ENCODE measurements at places on chromosomes 16 and 17.

- DNase-seq = no peak
Measured at GRCh38 chr17:78425429-78425828, 47.0 kb downstream of the PGS1 start.

GRCh38 chr16:68233085-68233834 lies 2.7 kb downstream of the ESRP2 start:
- DNase-seq = no peak

- no peak for DNase-seq
Measured at GRCh38 chr17:42111871-42112551, 503 bp downstream of the DHX58 start.

- DNase-seq = no peak
Measured at GRCh38 chr17:36095992-36096391, 6.0 kb upstream of the CCL3 start.

- no peak for DNase-seq
Measured at GRCh38 chr17:60327134-60327900, 64.6 kb downstream of the USP32 start.

GRCh38 chr16:84714028-84714427 lies 14.2 kb downstream of the USP10 start:
- DNase-seq = no peak

GRCh38 chr17:39871801-39872200 lies 3.8 kb downstream of the ZPBP2 start:
- no peak for DNase-seq

DNA sequence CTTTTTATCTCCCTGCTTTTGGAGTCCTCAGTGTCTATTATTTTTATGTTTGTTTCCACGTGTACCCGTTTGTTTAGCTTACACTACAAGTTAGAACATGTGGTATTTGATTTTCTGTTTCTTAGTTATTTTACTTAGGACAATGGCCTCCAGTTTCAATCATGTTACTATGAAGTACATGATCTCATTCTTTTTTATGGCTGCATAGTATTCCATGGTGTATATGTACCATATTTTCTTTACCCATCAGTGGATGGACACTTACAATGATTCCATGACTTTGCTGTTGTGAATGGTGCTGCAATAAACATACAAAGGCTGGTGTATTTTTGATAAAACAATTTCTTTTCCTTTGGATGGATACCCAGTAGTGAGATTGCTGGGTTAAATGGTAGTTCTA lies 269.5 kb downstream of the HS3ST3A1 start:
- DNase-seq = no peak

DNA sequence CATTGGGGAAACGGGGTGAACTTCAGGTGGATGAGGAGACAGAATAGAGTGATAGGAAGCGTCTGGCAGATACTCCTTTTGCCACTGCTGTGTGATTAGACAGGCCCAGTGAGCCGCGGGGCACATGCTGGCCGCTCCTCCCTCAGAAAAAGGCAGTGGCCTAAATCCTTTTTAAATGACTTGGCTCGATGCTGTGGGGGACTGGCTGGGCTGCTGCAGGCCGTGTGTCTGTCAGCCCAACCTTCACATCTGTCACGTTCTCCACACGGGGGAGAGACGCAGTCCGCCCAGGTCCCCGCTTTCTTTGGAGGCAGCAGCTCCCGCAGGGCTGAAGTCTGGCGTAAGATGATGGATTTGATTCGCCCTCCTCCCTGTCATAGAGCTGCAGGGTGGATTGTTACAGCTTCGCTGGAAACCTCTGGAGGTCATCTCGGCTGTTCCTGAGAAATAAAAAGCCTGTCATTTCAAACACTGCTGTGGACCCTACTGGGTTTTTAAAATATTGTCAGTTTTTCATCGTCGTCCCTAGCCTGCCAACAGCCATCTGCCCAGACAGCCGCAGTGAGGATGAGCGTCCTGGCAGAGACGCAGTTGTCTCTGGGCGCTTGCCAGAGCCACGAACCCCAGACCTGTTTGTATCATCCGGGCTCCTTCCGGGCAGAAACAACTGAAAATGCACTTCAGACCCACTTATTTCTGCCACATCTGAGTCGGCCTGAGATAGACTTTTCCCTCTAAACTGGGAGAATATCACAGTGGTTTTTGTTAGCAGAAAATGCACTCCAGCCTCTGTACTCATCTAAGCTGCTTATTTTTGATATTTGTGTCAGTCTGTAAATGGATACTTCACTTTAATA lies 7.0 kb upstream of the TMEM235 start:
- no peak for DNase-seq

DNA sequence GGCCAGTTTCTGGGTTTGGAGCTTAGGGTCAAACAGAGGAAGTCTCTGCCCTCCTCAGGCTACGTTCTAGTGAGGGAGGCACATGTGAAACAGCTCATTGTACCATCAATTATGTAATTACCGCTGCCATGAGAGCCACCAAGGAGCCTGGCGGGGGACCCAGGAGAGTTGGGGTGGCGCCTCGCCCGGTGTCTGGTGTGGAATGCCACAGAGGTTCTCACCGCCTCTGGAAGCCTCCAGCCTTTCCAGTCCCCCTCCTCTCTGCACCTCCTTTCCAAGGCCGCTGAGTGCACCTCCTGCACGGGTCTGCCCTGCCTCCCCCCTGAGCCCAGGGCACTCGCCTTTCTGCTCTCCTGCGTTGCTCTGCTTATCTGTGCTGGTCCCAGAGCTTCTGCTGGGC lies 51.4 kb downstream of the SREBF1 start:
- no peak for DNase-seq

GRCh38 chr17:70365091-70365583 lies 195.8 kb downstream of the KCNJ2 start:
- no peak for DNase-seq

DNA sequence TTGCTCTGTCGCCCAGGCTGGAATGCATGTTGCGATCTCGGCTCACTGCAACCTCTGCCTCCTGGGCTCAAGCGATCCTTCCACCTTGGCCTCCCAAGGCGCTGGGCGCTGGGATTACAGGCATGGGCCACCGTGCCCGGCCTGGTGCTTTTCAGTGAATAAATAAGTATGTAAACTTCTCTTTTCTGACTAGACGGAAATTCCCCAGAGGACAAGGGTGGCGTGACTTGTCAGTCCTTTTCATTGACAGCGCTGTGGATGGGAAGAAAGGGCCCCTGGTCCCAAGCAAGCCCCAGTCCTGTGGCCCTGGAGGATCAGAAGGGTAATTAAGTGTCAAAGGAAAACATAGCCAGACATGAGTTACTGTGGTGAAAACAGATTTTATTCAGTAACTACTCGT lies 9.6 kb upstream of the SPN start:
- DNase-seq = no peak

GRCh38 chr16:19657831-19658230 lies 60.2 kb downstream of the KNOP1 start:
- DNase-seq = no peak

- DNase-seq = no peak
Measured at GRCh38 chr16:50501986-50502615, 46.1 kb upstream of the NKD1 start.

GRCh38 chr16:70777973-70778406 lies 23.0 kb downstream of the VAC14 start:
- no peak for DNase-seq

GRCh38 chr17:5893741-5894140 lies 176.4 kb upstream of the WSCD1 start:
- DNase-seq = no peak

DNA sequence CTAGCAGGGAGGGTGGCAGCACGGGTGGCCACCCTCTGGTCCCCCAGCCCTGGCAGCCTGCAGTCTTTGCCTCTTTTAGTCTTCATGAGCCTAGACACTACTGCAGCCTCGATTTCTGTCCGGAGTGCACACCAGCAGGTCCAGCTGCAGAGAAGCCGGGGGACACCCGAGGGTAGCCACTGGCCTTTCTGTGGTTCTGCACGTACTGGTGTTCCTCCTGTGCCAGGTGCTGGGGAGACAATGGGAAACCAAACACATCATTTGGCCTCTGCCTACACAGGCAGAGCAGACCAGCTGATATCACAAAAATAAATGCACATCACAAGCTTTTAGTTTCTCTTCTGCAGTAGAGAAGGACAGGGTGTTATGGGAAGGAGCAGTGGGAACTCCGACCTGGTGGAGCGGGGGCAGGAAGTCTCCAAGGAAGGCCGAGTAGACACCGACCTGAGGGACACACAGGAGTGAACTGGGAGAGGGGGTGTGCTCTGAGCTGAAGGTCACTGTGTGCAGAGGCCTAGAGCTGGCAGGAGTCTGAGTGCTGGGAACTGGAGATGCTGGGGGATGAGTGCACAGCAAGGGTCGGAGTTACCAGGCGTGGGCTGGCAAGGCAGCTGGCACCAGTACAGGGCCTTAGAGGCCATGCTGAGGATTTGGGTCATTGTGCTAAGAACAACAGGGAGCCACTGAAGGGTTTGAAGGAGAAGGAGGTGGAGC lies 23.1 kb downstream of the GPT2 start:
- no peak for DNase-seq

DNA sequence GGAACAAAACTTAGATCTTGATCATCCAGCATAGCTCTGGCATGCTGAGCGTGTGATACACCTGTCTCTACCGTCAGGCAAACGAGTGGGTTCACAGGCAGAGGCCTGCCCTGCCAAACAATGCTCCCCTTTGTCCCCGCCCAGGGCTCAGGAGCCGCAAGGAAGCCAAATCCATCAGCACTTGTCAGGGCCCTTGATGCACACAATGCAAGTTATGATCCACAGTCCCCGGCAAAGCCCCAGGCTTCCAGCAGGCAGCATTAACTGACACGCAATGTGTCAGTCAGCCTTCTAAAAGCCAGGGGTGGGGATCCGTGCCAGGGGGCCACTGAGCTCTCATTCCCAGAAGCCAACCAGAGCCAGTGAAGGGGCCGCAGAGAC lies 460.9 kb downstream of the SLC39A11 start:
- no peak for DNase-seq

- no peak for DNase-seq
Measured at GRCh38 chr17:9912121-9913099, 7.3 kb upstream of the RCVRN start.

DNA sequence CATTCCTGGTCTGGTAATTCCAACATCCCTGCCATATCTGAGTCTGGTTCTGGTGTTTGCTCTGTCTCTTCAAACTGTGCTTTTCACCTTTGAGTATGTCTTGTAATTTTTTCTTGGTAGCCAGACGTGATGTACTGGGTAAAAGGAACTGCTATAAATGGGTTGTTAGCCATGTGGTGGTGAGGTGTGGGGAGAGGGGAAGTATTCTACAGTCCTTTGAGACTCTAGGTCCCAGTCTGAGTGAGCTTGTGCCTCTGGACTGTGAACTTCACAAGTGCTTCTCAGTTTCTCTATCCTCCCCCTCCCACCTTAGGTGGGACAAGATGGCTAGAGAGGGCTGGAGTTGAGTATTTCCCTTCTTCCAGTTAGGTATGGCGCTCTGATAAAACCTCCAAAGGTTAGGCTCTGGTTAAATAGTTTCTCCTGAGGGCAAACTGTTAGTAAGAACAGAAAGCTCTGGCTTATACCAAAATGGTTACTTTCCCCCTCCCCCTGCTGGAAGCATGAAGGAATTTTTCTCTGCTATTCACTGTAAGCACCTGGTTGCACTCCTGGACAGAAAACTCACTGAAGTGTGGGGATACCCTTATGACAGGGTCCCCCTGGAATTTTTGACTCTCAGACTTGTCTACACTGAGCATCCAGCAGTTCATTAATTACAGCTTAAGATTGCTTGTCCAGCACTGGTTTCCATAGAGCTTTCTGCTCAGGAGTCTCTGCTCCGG lies 87.8 kb downstream of the MARCHF10 start:
- no peak for DNase-seq

DNA sequence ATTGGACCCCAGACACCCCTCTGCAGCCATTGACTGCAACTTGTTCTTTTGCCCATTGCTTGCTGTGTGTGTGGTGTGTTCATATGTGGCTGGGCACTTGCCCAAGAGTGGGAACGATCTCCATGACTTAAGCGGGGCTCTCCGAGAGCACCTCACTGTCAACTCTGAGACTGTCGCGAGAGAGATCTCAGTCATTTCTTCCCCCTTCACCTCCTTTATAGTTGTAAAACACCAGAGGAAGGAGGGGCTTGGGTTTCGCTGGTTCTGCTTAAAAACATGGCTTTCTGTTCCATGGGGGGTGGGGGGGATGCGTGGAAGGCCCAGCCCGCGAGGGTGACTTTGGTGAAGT lies 7.4 kb downstream of the PHOSPHO1 start:
- no peak for DNase-seq

- DNase-seq = no peak
Measured at GRCh38 chr16:84095466-84095865, 21.3 kb downstream of the MBTPS1 start.

DNA sequence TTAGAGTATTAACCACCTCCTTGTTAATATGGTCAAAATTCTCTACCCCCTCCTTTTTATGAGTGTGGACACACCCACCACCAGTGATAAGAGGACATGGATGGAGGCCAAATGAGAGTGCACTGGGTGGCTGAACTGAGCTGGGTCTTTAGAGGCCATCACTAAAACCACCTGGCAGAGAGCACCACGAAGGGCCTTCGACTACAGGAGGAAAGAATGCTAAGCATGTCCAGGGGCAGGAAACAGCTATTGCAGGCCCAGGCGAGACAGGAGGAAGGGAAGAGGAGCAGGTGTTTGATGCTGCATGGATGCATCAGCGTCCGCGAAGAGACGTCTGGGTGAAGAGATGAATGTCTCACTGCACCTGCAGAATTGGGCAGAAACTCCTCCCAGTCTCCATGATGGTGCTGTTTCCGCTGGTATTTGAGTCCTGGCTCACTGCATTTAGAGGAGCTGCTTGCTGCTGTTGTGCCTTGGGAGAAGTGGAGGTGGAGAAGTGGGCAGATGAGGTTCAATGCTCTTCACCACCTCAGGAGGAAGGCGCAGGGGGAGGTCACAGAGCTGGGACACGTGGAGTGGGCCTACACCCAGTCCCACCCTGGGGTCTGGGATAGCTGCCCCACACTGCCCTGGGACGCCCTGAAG lies 33.2 kb downstream of the SPHK1 start:
- DNase-seq = no peak

- DNase-seq = peak; percentile 73
Measured at GRCh38 chr16:56190677-56191155, 573 bp upstream of the GNAO1 start.

GRCh38 chr16:9476744-9477143 lies 385.3 kb downstream of the HAPSTR1 start:
- no peak for DNase-seq

DNA sequence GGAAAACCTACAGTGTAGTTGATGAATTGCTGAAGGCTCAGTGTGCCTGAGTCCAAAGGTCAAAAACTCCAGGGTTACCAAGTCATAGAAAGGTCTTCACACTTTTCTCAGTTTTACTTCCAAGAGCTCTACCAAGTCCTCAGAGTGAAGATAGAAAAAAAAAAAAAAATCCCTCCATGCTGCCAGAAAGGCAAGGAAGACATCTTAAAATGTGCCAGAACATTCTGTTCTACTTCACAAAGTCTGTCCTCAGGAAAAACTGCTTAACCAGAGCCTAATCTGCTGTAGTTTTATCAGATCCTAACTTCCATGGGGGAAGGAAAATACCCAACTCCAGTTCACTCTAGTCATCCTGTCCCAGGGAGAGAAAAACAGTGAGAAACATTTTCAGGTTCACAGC lies 175.6 kb upstream of the CDH11 start:
- DNase-seq = no peak
